ENCODE measurements at places on chromosomes 4 and X.

DNA sequence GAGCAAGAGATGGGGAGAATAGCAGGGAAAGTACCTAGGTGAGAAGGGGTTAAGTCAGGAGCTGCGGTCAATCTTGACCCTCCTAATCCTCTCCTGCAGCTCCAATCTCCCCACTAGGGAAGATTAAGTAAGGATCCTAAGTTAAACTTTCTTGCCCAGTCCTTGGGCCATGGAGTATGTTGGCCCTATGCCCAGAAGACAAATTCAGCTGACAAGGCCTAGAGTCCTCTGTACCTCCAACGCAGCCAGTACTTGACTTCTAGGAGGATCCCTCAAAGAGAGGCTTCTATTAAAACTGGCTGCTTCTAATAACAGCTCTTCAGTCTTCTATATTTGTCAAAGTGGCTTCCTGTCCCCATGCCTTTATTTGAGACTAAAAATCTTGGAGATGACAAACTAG, 1.4 kb downstream of the CLDN2 start:
- no peak for DNase-seq

GRCh38 chr4:75605928-75606327, 24.4 kb downstream of the CDKL2 start:
- DNase-seq = no peak

GRCh38 chr4:174629265-174629664, 107.0 kb upstream of the HPGD start:
- DNase-seq = no peak

DNA sequence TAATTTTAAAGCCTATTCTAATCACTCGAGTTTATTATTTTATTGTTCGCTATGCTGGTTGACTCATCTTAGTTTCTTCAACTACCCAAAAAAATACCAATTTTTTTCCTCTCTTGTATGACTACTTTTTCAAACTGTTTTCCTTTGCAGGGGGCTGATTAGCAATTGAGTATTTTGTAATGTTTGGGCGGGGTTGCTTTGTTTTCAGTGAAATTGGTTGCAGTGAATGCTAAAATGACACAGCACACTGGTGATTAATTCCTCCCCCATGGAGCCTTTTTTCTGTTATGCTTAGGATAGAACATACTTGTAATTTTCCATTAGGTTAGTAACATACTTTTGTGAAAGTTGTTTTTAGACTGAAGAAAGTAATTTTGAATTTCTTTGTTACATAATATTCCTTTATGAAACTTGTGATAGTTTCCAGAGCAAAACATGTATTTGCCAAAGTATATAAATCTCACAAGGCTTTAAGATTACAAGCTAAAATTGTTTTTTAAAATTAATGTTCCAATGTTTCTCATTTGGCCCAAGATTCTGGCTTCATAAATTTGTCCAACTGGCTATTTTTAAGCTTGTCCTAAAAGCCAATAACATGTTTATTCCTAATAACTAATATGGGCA, 120.4 kb downstream of the CHIC1 start:
- DNase-seq = no peak

GRCh38 chrX:13198056-13198761, 121.6 kb downstream of the ATXN3L start:
- no peak for DNase-seq

GRCh38 chrX:127138218-127138617, 318.7 kb downstream of the PRR32 start:
- no peak for DNase-seq

- DNase-seq = no peak
Measured at GRCh38 chr4:149291463-149291862, 524.2 kb downstream of the IQCM start.

DNA sequence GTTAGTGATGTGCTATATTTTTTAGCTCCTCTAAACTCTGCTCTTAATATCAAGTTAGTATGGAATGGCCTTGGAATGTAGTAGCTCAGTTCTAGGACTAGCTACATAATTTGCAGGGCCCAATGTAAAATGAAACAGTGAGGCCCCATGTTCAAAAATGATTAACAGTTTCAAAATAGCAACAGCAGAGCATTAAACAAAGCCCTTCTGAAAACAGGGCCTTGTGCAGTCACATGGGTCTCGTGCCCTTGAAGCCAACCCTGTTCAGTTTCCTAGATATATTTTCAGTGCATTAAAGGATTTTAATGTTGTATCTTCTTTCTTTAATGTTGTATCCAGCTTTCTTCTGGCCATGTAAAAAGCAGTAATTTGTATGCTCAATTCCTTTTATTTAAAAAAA, 82.1 kb downstream of the TASL start:
- DNase-seq = no peak

DNA sequence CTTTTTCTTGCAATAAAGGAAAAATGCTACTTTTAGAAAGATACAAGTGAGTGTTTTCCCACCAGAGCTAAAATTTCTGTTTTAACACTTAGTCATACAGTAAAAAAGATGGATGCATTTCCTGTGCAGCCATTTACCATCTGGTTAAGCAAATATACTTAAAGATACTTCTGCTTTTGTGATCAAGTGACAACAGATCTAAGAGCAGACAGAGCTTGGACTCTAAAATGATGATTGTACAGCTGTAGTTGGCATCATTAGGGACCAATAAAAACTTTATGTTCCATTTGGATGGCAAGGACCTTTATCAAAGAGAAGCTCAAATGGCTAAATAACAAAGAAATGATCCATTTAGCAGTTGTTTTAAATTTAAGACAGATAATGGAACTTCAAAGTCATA, 270.8 kb downstream of the FSTL5 start:
- DNase-seq = no peak

DNA sequence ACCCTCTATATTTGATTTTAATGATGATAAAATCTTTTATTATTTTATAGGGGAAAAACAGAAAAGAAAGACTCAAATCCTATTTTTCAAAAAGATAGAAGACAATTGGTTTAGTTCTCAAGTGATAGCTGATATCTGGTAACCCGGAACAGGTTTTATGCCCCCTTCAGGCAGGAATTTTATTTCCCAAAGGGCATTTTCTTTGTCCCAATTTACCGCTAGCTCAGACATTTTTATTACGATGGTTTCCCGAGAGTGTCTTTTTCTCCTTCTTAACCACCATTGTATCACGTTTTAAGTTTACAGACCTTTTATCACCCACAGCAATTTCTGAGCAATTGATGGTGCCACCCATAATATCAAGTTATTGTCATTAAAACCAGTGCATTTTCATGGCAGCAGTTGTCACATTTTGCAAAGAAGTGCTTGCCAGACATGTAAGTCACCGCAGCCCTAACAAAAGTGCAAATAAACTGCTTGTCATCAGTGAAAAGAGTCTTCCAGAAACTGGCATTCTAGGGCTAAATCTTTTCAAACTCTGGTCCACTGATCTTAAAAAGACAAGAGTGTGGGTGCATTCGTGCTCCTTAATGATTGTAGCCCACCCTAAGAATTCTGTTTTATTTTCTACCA, 204.8 kb upstream of the VCX start:
- DNase-seq = no peak

- no peak for DNase-seq
Measured at GRCh38 chr4:89545315-89545714, 237.7 kb upstream of the GPRIN3 start.

GRCh38 chrX:149453030-149453429, 52.1 kb downstream of the IDS start:
- no peak for DNase-seq

- DNase-seq = no peak
Measured at GRCh38 chr4:85474818-85475630, at the start of gene ARHGAP24. ARHGAP24 (plus strand) TSS chr4:85475150.

GRCh38 chr4:99593781-99594641, 19.4 kb downstream of the MTTP start:
- DNase-seq = no peak

DNA sequence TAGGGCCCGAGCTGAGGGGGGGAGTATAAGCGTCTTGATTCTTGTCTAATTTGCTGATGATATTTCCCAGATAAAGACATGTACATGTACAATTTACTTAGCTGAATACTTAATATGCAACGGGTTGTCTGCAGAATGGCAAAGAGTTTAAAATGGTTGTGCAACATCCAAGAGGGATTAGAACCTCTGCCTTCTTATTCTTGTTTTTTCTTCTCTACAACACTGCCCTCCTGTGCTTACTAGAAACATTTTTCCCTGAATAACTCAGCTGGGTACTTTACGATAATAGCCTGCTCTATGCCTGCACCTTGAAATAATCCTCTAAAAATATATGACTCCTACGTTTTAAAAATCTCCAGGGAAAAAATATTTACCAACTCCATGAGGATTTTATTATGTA, 41.8 kb downstream of the INTS12 start:
- DNase-seq = no peak

DNA sequence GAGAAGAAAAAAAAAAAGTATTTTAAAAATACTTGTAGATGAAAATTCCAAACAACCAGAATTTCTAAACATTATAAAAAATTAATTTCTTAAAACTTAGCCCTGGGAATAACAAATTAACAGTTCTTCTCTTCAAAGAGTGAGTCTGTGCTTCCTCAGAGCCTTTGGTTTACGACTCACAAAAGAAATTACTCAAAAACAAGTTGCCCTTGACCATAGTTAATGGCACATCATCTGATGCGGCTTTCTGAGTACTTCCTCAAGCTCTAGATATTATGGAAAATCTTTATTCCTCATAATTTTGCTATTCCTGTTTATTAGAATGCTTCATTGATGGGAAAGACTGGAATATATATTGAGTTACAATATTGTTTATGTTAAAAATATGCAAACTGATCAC, 23.7 kb downstream of the TAPT1 start:
- DNase-seq = no peak

- DNase-seq = no peak
Measured at GRCh38 chr4:7907142-7907541, 32.5 kb downstream of the AFAP1 start.

DNA sequence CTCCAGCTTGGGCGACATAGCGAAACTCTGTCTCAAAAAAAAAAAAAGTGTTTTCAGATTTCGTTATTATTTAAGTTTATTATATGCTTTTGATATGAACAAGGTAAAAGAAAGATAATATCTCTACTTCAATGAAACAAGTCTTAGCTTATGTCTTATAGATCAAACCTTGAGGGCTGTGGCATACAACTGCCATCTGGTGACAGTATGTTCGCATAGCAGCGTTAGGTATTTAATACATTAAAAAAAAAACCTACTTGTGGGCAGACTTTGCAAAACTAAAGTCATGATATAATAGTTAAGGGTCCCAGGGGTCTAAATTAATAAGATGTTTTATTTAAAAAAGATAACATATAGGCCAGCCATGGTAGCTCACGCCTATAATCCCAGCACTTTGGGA, 161.2 kb upstream of the AMOT start:
- DNase-seq = no peak

GRCh38 chr4:54703182-54703581, 45.4 kb downstream of the KIT start:
- DNase-seq = no peak

DNA sequence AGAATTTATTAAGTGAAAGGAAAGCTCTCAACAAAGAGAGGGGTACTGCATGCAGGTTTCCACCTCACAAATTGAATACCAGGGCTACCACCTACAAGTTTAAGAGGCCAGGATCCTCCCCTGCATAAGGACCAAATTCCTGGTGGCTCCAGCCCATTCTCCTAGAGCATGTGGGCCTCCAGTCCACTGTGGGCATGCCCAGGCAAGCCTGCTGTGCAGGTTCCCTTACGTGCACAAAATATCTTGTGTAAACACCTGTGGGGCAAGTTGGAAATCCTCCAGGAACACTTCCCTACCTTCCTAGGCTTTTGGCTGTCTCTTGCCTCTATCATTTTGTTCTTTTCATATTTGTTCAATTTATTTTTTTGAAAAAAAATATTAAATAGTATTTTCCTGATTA, 724.3 kb downstream of the ARAP2 start:
- DNase-seq = no peak

- DNase-seq = no peak
Measured at GRCh38 chr4:16608123-16608522, 290.3 kb downstream of the LDB2 start.

DNA sequence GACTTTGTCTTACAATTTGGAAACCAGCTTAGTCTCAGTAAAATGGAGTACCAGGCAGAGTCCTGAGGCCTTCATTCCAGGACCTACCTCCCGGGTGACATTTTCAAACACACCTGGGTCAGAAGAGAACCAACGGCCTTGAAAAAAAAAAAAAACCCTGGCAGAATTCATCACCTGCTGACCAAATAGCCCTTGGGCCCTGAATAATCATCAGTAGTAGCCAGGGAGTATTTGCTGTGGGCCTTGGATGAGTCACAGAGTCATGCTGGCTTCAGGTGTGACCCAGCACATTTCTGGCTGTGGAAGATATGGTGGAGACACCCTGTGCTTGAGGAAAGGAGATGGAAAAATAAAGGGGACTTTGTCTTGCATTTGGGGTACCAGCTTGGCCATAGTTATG, 92.2 kb downstream of the LPAR4 start:
- no peak for DNase-seq

GRCh38 chr4:60400593-60400992, 799.5 kb upstream of the ADGRL3 start:
- DNase-seq = no peak

DNA sequence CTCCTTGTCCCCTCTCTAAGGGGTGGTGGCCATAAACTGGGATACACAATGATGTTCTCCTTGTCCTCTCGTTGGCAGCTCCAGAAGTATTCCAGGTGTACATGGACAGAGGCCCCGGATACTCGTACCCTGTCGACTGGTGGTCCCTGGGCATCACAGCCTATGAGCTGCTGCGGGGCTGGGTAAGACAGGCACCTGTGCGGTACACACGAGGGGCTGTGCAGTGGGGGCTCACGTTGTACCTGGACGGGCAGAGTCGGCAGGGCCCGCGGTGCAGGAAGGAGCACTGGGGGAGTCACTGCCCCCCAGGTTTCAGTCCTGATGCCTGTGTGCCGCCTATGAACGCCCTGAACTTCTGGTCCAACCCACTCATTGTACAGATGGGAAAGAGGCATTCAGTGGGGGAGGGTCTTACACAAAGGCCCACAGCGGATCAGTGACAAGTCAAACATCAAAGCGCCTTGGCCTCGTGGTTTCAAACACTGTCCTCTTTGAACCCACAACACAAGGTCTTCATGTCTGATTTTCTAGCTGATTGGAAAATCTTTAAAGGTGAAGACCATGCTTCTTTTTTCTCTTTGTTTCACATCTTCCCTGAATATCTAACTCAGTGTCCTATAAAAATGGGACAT, 261.6 kb downstream of the EVC2 start:
- DNase-seq = no peak

- DNase-seq = no peak
Measured at GRCh38 chrX:48918301-48918642, 552 bp downstream of the PIM2 start.

- DNase-seq = no peak
Measured at GRCh38 chr4:14165222-14165920, 537.8 kb upstream of the BOD1L1 start.

- no peak for DNase-seq
Measured at GRCh38 chr4:14308229-14308651, 680.7 kb upstream of the BOD1L1 start.

DNA sequence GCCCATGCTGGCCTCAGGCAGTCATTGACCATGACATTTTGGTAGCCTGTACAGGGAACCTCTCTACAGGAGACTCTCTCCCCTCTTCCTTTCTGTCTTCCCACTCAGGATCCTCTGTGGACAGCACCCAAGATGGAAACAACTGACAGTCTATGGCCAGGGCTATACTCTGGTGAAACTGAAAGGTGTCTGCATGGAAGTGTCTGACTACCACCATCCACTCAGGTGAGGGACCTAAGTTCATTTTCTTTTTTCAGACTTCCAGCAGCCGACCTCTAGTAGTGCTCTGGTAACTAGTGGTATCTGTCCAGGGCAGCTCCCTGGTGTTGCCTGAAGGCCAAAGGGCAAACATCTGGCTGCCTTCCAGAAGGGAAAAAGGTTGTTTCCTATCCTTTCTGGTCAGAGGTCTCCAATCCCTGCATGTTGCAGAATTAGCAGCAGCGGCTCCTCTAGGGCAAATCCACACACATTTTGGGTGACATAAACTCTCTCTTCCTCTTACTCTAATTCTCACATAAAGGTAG, 804.5 kb downstream of the C4orf33 start:
- DNase-seq = no peak
